ENCODE measurements at places on chromosomes 2 and 18.

- DNase-seq = no peak
Measured at GRCh38 chr2:227610123-227610522, 4.5 kb downstream of the SCYGR3 start.

GRCh38 chr2:158464426-158465281, 7.9 kb downstream of the PKP4 start:
- DNase-seq = no peak

GRCh38 chr2:189794310-189794709, 10.1 kb downstream of the PMS1 start:
- no peak for DNase-seq

- DNase-seq = no peak
Measured at GRCh38 chr2:48474574-48475298, 55.2 kb upstream of the STON1 start.

GRCh38 chr2:200877443-200877842, 11.4 kb downstream of the PPIL3 start:
- DNase-seq = no peak

GRCh38 chr2:24819442-24820174, 26.4 kb downstream of the CENPO start:
- no peak for DNase-seq

GRCh38 chr18:69176741-69177140, 223.9 kb upstream of the DOK6 start:
- no peak for DNase-seq

DNA sequence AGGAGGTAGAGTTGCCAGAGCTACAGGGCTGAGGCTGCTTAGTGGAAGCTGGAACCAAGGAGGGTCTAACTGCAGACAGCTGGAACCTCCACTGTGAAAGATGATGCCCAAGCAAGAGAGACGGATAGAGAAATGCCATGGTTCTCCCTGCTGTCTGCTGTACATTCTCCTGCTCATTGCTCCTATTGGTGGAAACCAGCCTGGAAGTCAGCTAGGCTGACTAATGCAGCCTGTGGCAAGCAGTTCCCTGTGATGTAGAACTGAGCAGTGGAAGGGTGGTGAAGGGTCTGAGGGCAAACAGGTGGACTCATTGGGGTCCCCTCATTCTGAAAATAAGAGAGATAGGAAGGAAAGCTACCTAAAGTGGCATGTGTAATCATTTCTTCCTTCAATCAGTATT, 563.6 kb downstream of the SLC4A3 start:
- DNase-seq = no peak

- no peak for DNase-seq
Measured at GRCh38 chr18:34196256-34196655, 28.5 kb downstream of the NOL4 start.

DNA sequence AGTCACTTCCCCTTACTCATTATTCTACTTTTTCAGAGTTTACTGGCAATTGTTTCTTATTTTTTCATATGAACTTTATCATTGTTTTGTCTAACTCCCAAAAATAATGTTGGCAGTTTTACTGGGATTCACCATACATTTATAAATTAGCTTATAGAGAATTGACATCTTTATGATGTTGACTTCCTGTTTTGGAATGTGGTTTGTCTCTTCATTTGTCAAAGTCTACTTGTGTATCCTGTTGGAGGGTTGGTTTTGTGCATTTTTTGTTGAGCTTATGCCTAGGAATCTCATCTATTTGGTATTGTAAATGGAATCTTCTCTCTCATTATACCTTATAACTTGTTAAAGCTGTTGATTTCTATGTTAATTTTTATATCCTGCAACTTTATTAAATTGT, 16.4 kb downstream of the EPC2 start:
- no peak for DNase-seq
